ENCODE measurements at places on chromosomes 2 and 18.

GRCh38 chr2:236940497-236940896 lies 145.2 kb upstream of the COPS8 start:
- DNase-seq, result no peak

GRCh38 chr18:41769265-41769664 lies 185.8 kb upstream of the PIK3C3 start:
- DNase-seq, result no peak

- DNase-seq, result no peak
These were observed 256.7 kb upstream of the FN1 start for GRCh38 chr2:215692387-215693079.

DNA sequence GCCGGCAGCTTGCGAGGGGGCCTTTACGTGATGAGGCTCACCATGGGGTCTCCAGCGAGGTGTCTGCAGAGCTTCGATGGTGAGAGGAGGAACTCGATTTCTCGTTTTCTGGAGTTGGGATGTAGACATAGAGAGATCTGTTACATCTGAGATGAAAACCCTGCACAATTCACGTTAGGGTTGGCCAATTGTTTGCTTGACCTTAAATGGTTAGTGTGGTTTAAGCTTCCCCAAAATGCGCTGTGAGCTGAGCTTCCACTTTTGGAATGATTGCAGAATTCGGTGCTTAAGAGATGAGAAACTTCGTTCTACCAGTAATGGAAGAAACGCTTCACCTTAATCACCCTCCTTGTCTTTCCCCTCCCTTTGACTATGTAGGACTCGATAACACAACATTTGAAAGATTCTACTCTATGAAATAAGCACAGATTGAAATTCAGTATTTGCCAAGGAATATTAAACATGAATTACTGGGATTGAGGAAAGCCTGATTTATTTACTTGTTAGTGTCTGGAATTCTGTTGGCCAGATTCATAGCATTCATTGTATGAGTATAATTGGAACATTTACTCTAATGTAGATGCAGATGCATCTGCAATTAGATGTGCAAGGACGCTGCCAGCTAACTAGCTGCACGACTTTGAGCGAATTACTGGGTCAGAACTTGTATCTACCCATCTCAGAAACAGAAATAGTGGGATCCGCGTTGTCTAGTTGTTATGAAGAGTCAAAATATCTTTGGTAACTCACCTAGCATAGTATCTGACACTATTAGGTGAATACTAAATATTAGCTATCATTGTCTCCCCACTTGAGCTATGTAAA lies 1.6 kb upstream of the KLF7 start:
- DNase-seq, result peak; percentile 62

GRCh38 chr18:69205925-69206324 lies 194.8 kb upstream of the DOK6 start:
- DNase-seq, result no peak

- DNase-seq, result no peak
These were observed 117.9 kb downstream of the PTRHD1 start for GRCh38 chr2:24675338-24675737.

DNA sequence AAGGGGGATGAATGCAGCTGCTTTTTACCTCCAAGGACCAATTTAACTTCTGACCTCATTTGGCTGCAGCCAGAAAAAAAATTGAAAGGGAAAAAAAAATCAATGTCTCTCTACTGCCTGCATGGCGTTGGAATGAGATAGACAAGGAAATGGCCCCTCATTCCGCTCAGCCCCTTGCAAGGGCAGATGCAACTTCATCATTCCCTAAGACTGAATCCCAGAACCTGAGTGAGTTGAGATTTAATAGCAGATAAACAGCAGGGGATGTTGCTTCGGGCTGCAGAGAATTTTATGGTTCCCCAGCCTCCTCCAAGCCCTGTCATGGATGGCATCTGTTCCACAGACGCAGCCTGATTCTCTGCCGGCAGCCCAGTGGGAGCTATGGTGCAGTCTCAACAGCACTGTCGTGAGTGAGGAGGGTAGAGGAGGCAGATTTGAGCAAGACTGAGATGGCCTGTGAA lies 49.0 kb downstream of the CAPN13 start:
- DNase-seq, result no peak

DNA sequence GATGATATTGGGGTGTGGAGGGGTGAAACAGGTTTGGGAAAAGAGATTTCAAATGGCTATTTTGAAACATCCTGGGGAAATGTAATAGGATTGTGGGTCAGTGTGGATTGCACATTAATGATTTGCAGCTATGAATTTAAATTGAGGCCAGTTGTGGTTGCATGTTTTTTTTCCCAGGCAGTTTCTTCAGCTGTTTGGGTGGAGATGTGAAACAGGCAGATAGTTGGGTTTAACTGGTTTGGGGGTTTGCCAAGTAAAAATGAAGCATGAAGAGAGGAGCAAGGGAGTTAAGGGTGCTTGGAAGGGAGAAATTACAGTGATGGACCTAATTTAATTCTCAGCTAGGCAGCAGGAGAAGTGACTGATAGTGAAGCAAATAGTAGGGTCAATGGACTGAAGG lies 16.8 kb downstream of the GPD2 start:
- DNase-seq, result no peak

DNA sequence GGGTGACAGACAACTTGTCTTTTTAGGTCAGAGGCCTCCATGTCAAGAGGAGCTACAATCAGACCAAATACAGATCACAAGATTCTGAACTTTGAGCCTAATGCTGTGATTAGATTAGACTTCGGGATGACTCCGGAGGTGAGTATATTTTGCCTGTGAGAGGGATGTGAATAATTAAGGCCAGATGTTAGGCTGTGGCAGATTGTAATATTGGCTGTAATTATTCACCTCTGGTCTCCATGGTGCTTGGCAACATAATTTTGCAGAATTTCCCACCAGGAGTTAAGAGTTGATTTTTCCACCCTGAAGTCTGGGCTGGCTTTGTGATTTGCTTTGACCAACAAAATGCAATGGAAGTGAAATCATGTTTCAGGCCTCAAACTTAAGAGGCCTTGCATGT lies 108.2 kb upstream of the CWC22 start:
- DNase-seq, result no peak

DNA sequence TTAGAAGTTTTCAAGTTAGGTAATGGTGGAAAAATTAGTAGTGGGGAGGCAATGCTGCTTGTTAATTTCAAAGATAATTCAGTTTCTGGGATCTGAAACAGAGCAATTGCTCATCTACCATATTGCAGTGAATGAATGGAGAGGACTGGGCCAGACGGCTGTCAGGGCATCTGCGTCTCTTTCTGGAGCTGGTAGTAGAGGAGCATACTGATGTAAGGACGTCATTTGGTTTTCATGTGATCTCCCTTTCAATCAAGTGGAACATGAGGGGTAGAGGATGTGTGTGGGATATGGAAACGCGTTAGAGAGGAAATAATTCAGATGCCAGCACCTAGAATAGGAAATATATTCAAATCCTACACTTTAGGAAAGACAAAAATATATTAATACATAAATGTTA lies 490.3 kb downstream of the ADCYAP1 start:
- DNase-seq, result no peak

All from bronchial epithelial cell (primary cell).